AG09309 (cell line): ENCODE measurements at places on chromosomes 6 and 20.

- no peak for DNase-seq
These were observed 126.2 kb upstream of the RNF24 start for GRCh38 chr20:4141291-4142240.

DNA sequence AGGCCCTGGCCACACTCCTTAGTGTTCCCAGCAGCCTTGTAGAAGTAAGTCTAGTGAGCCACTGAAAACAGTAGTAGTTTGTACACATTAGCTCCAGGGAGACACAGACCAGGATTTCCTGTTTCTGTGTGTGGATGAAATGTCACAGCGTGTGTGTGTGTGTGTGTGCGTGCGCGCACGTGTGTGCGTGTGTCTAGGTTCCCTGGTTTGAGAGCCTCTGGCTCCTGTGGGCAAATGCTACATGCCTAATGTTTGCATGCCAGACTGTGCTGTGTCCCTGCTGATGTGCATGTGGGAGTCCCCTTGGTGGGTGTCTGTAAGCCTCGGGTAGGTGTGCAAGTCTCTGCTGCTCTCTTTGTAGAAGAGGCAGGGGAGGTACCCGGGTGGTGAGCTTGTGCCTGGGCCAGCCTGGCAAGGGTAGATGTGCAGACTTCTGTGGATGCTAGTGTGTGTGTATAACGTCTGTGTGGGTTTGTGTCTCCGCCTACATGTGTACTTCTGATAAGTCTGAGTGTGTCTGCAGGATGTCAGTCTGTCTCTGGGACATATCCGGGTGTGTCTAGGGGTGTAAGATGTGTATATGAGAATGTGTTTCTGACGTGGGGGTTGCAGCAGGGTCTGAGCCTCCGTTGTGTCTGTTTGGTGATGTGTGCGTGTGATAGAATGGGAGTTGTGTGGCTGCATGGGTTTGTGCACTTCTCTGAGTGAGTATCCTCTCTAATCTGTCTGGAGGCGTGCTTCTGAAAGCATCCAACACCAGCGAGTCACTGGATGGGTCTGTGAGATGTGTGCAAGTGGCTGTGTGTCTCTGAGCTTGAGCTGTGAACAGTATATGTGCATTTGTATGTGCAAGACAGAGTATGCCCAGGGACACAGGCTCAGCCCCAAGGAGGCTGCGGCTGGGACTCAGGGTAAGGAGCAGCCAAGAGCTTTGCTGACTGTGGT, 19.0 kb upstream of the TLDC2 start:
- DNase-seq: no peak

- DNase-seq: no peak
These were observed 172.1 kb downstream of the CDKAL1 start for GRCh38 chr6:20706238-20706938.

DNA sequence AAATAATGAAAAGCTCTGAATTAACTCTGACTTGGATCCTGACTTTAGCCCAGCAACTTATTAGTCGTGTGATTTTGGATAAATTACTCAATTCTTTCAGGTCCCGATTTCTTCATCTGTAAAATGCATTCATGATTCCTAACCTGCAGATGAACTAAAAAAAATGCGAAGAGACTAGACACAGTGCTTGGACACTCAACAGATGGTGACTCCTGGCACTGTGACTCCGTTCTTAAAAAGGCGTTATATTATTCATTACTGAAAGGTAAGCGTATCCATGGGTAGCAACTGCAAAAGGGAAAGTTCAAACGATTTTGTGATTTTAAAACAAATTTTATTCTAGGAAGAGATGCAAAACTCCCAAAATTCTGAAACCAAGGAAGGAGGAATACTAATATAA, 226.3 kb downstream of the KIF16B start:
- DNase-seq: no peak

DNA sequence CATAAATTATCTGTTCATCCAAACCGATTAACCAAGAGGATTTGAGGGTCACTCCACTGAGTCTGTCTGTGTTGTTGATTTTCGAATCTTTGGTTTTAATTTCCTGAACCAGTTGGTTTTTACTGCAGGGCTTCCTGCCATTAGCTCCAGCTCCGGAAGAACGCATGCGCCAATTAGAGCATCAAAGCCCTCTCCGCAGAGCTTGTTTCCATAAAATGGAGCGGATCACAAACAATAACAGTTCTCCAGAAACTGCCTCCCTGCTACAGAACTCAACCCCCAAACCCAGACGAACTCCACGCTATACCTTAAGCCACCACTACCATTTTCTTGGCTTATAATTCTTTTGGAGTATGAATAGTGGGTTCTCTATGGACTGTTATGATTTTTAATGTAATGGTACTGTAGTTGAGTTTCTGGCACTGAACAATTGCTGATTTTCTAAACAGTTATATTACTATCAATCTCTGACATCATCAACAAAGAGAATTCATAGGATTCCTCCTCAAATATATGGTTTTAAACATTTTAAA, 13.8 kb downstream of the TFAP2A start:
- DNase-seq: no peak
